ENCODE measurements at places on chromosomes 1 and 21.

DNA sequence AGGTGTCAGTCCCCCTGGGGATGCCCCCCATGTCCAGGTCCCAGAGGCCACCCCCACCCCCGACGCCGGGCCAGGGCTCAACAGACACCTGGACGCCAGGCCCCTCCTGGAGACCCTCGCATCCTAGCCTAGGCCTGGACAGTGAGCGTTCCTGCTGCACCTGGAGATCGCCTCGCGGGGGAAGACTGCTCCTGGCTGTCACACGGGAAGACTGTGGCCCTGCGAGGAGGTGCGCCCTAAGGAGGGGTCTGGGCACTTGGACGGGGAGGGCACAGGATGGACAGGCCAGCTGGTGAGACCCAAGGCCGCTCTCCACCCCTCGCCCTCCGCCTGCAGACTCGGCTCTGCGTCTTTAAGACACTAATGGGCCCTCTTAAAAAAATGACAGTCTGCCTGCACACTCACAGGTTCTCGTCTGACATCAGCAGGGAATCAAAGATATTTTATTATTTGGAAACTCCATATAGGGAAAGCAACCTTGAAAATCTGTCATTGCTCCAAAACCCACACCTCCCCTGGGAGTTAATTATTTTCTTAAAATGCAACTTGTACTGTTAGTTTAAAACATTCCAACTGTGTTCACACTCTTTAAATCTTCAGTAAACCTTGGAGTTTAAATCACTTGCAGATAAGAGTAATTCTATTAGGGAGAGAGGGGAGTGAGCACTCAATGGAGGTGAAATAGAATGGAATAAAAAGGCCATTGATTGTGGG, 45.6 kb upstream of the ACTRT2 start:
- DNase-seq = no peak

DNA sequence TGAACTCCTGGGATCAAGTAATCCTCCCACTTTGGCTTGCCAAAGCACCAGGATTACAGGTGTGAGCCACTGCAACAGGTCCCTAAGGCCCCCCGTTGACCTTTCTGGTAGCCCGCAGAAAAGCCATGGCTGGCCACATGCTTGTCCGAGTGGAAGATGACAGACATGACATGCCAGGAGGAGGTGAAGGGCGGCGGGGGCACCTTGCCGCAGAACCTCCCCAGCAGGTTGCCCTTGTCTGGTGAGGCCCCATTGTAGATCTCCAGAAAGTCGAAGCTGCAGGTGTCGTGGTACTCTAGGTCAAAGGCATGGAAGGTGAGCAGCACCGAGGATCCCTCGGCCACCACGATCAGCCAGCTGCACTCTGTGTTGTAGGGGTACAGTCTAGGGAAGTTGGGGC, 8.4 kb downstream of the CDCP2 start:
- no peak for DNase-seq

DNA sequence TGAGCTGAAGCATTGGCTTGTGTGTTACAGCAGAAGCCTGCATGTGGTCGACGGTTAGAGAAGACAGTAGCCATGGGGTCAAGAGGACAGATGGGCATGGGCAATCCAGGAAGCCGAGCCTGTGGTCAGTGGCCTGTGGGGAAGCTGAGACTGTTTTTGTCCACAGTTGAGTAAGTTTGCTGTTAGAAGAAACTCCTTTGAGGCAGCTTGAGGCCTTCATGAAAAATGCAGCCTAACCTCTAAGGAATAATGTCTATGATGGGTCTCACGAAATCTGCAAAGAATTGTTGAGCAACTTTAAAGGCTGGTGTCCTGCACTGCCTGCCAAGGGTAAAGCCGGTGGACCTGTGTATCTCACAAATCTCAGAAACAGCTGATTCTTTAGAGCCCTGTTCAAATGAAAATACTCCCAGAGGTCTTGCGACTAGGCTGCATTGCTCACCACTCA, 322.4 kb downstream of the SETD4 start:
- no peak for DNase-seq

DNA sequence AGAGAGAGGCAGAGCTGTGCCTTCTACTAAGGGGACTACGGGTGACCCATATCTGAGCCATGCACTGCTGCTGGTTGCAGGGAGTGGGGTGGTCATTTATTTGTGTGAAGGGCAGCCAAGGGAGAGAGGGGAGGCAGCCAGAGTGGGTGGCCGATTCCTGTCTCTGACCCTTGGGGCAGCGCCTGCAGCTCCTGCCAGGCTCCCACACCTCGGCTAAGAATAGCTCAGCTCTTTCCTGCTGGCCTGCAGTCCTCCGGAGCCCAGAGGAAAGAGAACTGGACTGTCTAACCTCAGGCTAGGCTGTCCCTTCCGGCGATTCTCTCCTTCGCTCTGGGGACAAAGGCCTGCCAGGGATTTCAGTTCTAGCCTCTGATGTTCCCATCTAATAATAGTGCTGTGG, 11.6 kb upstream of the CD34 start:
- no peak for DNase-seq

GRCh38 chr1:89951766-89952604, 42.9 kb upstream of the ZNF326 start:
- no peak for DNase-seq

DNA sequence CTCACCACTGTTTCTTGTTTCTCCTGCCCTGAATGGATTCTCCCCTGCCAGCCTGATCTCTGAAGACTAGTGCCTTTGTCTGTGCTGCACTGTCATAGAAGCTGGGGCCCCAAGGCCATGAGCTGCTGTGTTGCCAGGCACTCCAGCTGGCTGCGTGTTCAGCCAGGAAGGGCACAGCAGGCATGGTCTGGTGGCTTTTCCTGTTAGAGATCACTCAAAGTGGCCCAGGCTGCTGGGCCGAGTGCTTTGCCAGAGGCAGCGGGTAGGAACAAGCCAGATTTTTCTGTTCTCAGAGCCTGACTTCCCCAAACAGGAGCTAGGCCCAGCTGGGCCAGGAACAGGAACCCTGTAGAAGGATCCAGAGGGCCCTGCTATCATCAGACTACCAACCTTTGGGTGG, 5.2 kb downstream of the ADPRS start:
- no peak for DNase-seq

DNA sequence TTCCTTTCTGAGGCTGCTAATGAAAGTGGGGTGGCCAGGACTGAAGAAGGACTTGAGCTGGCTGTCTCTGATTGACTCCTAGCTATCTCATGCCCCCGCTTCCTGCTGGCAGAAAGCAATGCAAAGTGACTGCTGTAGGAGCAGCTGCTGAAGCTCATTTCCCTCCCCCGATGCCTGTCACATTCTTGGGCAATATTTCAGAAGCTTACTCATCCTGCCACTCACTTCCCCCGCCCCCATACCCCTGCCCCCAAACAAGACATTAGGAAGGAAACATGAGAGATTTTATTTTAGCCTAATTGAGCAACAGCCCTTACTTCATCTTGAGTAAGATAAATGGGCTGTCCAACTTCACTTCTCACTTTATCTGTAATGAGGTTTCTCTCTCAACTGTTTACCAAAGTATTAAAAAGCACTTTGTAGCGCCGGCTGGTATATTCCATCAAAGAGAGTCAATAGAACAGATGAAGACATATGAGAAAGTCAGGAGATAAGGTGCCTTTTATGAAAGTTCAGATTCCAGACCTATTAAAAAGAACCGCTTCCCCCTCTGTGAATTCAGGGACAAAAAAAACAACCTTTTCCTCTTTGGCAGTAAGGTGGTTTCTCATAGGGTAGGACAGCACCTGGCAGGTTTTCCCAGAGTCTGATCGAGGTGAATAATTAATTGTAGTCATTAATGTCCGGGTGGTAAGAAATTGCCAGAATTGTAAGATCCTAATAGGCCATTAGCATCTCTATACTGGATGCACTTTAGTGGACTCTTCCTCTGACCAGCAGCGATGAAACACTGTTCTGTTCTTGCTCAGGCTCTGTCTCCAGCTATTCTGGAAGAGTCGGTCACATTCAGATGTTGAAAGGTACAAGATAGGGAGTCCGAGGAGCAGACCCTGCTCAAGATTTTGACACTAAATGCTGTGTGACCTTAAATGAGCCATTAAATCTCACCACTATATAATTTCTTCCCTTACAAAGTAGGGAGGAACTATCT, 70.2 kb downstream of the SH3GLB1 start:
- peak; percentile 57 for DNase-seq

DNA sequence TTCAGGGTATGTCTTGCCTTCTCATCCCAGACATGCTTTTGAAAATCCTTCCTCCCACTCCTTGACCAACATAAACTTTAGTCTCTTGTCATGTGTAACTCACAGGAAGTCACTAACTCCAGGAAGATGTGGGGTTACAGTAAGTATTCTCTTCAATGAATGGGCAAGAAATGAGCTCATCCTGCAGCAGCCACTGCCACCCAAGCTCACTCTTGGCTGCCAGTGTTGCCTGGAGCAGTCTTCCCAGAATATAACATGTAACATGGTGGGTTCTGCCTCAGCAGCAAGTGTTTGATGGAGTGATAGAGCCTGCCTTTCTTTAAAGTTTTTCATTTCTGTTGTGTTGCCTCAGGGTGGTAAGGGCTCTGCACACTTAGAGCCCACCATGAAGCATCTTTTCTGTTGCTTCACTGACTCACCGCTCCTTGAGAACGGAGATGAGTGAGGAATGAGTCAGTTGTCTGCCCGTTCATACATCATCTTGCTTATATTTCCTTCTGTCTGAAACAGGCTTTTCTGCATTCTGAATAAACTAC, 187.0 kb downstream of the TPR start:
- DNase-seq = no peak

GRCh38 chr1:51410568-51411460, 80.5 kb upstream of the TTC39A start:
- no peak for DNase-seq

DNA sequence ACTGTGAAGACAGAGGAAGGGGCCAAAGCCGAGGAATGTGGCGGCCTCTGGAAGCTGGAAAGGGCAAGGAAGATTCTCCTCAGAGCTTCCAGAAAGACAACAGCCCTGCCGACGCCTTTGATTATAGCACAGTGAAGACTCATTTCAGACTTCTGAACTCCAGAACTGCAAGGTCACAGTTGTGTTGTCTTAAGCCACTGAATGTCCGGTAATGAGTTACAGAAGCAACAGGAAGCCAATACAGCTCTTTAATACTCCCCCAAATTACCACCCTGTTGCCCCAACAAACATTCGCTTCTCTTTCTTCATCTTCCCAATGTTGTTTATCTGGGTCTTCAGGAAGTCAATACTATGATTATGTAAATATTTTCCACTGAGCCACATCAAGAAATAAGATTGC, 44.0 kb downstream of the ETS2 start:
- DNase-seq = no peak

DNA sequence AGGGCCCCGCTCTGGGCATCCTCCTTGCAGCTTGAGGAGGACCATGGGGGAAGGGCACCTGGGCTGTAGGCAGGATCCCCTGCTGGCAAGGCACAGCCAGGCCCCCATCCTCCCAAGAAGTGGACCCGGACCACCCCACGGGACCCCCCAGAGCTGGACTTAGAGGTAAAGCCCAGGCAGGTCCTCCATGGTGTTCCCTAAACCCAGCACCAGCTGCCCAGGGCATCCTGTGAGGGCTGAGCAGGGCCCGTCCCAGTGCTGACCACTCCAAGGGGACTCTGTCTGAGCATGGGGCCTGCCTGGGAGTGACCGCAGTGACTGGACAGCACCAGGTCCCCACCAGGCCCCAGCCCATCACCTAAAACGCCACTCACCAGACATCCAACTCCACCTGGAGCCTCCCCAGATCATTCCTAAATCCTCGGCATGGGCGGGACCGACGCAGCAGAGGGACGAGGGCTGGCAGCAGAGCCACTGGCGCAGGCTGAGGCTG, 21.3 kb downstream of the COL6A2 start:
- DNase-seq = peak; percentile 22

DNA sequence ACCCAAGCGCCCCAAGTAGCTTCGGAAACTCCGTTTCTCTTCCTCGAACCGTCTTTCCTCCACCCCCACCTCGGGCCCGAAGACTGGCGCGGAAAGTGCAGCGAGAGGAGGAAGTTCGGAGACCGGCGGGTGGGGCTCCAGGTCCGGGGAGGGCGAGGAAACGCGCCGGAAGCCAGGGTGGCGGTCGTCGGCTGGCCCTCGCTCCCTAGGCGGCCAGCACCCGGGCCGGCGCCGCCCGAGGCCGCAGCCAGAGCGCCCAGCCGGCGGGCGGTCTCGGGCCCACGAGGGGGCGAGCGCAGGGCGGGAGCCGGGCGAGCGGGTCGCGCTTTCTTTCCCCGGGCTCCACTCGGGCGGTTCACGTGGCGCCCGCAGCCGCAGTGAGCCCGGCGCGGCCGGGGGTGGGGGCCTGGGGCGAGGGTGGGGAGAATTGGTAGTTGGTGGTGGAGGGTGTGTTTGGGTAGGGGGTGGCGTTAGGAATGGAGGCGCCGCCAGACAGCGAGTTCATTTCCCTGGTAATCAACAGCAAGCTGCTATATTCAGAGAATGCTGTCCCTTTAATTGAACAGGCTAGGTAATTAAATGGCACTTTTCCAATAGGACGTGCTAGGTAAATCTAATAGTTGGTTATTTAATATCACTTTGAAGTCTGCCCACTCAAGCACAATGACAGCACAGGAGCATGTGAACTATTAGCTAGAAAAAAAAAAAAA, 6.7 kb downstream of the LMO4 start:
- DNase-seq = peak; percentile 79

DNA sequence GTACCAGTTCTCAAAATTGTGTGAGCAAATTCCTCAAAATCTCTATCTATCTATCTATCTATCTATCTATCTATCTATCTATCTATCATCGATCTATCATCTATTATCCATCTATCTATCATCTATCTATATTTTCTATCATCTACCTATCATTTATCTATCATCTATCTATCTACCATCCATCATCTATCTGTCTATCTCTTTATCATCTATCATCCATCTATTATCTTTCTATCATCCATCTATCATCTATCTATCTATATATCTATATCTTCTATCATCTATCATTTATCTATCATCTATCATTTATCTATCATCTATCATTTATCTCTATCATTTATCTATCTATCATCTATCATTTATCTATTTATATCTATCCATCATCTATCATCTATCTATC, 364.7 kb upstream of the GREM2 start:
- DNase-seq = no peak

- peak; percentile 12 for DNase-seq
These were observed 67.5 kb downstream of the TRIM11 start for GRCh38 chr1:228339059-228339704.

DNA sequence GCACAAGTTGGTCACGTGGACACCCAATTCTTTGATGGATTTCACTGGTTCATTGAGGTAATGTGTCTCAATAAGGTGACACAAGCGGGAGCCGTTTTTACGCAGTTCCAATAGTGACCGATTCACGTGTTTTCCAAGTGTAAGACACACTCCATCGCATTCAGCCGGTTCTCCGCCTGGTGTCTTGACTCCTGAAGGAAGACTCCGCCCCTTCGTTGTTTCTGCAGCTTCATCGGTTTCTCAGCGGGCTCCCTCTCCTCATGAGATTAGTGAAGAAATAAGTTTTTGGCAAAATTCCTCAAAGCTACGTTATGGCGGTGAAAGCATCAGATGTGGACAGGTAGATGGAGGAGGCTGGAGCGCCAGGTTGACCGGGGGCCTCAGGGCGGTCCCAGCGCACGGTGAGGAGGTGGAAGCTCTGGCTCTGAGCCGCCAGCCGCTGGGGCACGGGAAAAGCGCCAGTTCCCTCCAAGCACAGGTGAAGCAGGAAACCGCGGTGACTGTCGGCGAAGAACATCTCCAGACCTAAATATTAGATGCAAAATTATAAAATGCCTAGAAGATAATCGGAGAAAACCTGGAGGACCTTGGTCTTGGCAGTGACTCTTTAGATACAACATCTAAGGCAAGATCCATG, 21.0 kb downstream of the CD2 start:
- DNase-seq = no peak

Measured in activated T-cell treated with anti-CD3 and anti-CD28 coated beads, Interleukin-2, amount 50 U/mL, for 24 hours (primary cell).